HepG2 (cell line): ENCODE measurements at places on chromosomes 4 and X. TPM values are rescaled to one million over a fixed set of nuclear protein-coding genes. Genes with fewer than 3 reads are reported as not detected.

DNA sequence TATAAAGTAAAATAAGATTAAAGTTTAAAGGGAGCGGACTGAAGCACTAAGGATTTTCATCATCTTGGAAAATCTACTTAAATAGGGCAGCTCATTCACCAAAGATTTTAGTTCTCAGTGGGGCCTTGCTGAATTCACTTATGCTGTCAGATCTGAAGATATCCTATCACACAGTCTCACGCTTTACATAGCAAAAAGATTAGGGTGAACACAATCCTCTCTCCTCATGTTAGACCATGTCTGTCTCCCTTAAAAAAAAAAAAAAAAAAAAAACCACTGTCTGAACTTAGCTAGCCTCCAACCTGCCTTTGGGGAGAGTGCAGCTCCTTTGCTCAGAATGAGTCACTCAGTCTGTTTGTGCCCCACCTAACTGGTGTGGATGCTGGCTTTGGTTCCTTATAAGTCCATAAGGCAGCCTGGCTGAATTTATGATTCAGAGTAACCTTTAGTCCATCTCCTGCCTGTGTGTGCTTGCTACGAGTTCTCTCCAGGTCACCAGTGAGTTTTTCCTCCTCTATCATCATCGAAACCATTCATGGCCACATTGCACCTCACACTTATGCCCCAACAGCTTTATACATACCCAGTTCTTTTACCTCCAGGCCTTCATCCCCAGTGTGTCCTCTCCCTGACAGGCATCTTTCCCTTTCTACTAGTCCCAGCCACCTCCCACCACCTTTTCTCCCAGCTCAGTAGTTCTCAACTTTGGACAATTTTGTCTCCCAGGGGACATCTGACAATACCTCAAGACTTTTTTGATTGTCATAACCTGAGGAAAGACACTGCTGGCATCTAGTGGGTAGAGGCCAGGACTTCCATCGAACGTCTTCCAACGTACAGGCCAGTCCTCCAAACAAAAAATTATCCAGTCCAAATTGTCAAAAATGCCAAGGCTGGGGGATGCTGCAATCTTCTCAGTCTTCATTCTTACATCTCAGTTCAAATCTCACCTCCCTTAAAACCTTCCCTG, 220.7 kb upstream of the EMCN start:
- H3K36me3 ChIP-seq, result no peaks in the 10 kb centered on the region
- H3K4me3 ChIP-seq, result no peak overlapping the region
- no peaks in the 10 kb centered on the region for H3K27me3 ChIP-seq
- H3K4me1 ChIP-seq, result no peaks in the 10 kb centered on the region
- no peak for DNase-seq

Gene VMA21
- 42.4 and 53.0 TPM in 2 replicates for total RNA-seq

- peaks cover 57% of the 10 kb centered on the region for H3K4me1 ChIP-seq
- H3K27ac ChIP-seq, result no peak overlapping the region
- no peaks in the 10 kb centered on the region for H3K36me3 ChIP-seq
- no peaks in the 10 kb centered on the region; the same call in 1 of the 2 replicates for H3K27me3 ChIP-seq
- DNase-seq, result peak; percentile 18
Observed at GRCh38 chr4:37767546-37767945, 58.9 kb upstream of the PGM2 start.

DNA sequence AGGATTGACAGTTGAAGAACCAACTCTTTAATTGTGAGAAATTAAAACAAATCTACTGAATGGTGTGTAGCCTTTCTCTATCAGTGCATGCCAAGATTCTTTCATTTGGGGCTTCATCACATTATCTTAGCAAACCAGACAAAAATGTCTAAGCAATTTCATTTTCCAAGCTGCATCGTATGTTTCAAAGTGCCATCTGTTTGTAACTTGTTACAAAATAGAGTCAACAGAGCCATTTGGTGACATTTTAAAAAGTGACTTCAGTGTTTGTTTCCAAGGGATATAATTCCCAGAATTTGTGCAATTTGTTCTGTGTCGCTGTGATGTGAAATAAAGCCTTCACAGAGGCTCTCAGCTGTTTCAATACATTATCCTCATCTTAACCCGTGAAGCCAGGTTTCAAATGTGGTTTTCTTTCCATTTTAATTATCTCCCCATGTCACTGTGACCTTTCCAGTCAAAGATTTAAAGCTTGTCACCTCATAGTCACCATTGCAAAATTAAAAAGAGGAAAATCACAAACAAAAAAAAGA, 46.0 kb upstream of the C1QTNF7 start:
- H3K36me3 ChIP-seq, result no peaks in the 10 kb centered on the region
- no peak overlapping the region for H3K27ac ChIP-seq
- H3K4me3 ChIP-seq, result no peak overlapping the region
